Hematopoietic multipotent progenitor cell treated with erythropoietin and hydrocortisone succinate and interleukin-3 and kit ligand, for 15 days (in vitro differentiated cells): ENCODE measurements at places on chromosomes 7 and 10.

- no peak for DNase-seq
Measured at GRCh38 chr10:30645340-30645827, 15.8 kb upstream of the LYZL2 start.

DNA sequence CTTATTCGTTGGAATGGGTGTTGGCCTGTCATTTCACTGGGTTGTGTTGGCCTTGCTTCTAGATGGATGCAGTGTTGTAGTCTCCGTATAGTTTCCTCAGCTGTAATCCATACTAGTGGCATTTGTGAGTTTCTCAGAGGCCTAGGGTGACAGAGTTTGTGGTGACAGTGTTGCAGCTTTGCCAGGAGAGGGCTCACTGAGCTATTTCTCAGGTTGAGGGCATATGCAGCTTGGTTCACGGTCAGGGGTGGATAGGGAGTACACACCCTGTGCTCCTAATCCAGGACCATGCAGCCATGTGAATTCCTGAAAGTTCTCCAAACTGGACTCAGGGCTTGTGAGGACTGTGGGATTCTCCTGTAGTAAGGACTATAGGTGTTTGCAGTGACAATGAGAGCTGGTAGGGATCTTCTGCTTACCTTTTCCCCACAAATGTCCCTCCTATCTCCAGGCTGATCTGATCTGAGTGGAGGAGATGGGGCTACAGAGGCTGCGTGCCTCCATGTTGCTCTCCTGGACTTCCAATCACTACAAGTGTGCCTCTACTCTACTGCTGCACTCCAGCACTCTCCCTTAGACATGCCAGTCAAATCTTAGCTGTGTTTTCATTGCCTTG is 229.0 kb downstream of the STK31 start:
- no peak for DNase-seq

GRCh38 chr10:129972966-129973673 is 9.0 kb upstream of the EBF3 start:
- no peak for DNase-seq

- no peak for DNase-seq
Measured at GRCh38 chr7:39360038-39360437, 206.2 kb upstream of the YAE1 start.

- no peak for DNase-seq
Measured at GRCh38 chr7:25116621-25117020, 8.4 kb downstream of the CYCS start.

DNA sequence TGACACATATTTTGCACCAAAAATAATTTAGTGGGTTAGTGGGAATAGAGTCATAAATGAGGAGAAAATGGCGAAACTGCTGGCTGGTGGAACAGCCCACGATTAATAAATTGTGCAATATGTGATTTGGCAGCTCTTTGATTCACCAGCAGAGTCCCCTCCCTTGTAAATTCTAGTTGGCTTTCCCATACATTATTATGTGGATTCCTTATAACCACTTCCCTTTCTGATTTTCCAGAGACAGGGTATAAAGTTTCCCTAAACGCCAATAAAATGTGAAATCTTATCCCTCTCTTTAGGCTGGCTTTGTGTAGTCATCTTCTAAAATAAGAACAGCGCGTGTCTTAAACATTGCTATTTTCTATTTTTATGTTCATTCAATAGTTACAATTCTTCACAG is 149.4 kb upstream of the FERD3L start:
- DNase-seq = no peak

DNA sequence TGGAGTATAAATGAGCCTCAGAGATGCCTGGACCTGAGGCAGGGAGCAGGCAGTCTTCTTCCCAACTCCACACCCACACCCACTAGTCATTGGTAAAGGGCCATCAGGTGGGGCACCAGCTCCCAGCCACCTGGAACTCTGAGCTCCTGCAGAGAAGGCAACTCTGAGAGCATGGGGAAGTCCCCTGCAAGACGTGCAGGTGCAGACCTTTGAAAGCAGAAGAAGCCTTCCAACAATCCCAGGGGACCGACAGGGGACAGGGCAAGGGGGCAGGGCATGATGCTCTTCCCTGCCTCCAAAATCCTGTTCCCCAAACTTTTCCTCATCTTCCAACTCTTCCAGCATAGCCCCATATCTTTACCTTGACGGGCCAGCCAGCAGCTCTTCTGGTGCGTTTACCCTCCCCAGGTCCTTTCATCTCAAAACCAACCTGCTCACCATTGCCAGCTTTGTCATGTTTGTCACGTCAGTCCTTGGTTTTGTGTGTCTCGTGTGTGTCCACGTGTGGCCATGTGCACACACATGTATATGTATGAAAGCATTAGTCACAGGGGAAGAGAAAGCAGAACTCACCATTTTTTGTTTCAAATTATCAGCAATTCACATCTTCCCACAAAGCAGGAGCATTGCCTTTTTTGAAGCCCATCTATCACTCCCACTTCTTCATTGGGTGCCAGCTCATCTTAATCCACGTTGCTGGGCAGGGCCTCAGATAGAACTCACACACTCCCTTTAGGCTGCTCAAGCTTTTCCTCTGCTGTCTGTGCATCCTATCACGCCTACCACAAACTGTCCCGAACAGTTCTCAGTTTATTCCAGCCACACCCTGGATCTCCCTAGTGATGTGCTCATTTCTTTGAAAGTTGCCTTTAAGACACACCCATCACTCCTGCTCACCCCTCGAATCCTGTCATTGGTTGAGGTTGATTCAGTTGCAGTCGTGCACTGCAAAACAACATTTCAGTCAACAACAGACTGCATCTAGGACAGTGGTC is 41.0 kb upstream of the AMPH start:
- no peak for DNase-seq

DNA sequence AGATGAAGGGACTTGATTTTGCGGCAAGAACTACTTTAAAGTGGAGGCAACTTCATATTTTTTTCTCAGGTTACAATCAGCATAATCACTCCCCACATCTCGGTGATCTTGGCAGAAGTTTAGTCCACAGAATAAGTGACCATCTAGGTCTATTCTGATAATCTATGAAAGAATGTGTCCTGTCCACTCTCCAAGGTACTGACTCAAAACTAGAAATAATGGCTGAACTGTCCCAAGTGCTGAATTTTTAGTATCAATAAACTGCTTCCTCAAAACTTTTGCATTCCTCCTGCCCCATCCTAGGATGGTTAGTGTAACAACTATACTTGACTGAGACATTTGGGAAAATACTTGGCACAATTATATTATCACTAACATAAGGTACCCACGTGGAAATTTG is 10.9 kb upstream of the CHRM2 start:
- DNase-seq = no peak

GRCh38 chr10:71561003-71561574 is 158.5 kb downstream of the C10orf105 start:
- DNase-seq = no peak

DNA sequence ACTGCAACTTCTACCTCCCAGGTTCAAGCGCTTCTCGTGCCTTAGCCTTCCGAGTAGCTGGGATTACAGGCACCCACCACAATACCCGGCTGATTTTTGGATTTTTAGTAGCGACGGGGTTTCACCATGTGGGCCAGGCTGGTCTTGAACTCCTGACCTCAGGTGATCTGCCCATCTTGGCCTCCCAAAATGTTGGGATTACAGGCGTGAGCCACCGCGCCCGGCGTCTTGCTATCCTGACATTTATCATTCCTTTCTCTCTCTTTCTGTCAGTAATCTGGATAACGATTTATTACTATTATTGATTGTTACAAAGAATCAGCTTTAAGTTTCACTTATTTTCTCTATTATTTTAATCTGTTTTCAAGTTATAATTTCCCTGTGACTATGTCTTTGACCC is 548.4 kb downstream of the CNTNAP2 start:
- DNase-seq = no peak

GRCh38 chr10:46228563-46229071 is 58.2 kb upstream of the ANTXRL start:
- peak; percentile 65 for DNase-seq

- DNase-seq = no peak
Measured at GRCh38 chr10:78406648-78407008, 373.0 kb downstream of the RPS24 start.

DNA sequence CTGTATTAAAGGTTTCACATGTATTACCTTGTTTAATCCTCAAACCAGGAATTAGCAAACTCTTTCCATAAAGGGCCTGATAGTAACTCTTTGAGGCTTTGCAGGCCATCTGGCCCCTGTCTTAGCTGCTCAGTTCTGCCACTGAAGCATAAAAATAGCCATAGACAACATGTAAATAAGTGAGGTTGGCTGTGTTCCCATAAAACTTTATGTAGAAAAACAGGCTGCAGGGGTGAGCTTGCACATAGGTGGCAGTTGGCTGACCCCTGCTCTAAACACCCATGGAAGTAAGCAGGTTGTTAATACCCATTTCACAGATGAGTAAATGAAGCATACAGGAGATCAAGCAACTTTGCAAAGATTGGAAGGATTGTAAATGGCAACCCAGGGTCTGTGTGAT is 1279.2 kb upstream of the AUTS2 start:
- no peak for DNase-seq

- no peak for DNase-seq
Measured at GRCh38 chr10:96493871-96494525, 19.7 kb downstream of the TLL2 start.

DNA sequence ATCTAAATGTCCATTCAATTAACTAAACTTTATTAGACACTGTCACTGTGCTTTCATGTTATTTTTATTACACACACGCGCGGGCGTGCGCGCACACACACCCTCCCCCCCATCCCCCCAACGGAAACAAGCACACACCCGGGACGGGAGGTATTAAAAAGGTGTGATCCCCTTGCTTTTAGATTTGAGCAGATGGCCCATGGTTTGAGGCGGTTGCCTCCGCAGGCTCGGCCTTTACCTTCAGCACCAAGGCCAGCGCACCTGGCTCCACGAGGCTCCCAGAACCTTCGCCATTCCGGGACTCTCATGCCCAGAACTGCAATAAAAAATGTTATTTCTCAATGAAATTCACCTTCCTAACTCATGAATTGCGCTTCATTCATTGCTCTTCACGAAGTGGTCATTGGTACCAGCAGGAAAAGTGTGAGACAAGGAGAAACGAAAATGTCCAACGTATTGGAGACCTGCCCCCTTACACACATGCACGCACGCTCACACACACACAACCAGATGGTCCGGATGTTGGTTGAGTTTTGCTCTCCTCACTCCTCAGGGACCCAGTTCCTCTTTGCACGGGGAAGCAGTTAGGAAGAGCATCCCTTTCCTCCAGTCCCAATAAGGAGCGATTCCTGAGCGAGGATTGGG is 20.8 kb upstream of the PTF1A start:
- no peak for DNase-seq
